ENCODE measurements at places on chromosomes 3 and 15.

DNA sequence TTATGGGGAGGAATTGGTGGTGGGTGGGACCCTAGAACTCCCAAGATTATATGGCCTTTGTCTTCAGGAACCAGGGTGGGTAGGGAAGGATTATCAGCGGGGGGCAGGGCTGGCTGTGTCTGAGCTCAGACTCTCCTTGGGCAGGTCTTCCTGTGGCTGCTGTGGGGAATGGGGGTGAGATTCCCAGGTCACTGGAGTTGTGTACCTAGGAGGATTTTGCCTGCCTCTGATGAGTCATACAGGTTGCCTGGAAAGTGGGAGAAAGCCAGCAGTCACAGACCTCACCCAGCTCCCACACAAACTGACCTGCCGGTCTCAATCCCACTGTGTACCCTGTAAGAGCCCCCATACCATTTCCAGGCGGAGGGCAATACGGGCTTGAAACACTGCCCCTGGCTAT is 209.9 kb upstream of the CNTN3 start:
- no peak for DNase-seq

GRCh38 chr15:85367741-85368140 is 12.7 kb upstream of the AKAP13 start:
- no peak for DNase-seq

DNA sequence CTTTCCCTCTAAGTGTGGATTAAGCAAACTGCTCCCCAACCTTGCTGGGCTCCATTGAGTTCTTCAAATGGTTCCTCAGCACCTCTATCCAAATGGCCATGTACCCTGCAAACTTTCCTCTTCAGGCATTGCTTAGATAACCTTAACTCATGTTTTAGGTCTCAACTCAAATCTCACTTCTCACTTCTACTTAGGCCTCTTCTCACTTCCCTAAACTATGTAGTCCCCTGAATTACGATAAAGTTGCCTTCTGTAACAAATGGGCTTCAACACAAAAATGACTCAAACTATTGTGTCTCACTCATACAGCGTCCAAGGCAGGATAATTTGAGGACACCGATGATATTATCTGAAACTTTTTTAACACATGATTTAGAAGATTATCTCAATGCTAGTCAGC is 62.4 kb upstream of the STAC start:
- DNase-seq = no peak

DNA sequence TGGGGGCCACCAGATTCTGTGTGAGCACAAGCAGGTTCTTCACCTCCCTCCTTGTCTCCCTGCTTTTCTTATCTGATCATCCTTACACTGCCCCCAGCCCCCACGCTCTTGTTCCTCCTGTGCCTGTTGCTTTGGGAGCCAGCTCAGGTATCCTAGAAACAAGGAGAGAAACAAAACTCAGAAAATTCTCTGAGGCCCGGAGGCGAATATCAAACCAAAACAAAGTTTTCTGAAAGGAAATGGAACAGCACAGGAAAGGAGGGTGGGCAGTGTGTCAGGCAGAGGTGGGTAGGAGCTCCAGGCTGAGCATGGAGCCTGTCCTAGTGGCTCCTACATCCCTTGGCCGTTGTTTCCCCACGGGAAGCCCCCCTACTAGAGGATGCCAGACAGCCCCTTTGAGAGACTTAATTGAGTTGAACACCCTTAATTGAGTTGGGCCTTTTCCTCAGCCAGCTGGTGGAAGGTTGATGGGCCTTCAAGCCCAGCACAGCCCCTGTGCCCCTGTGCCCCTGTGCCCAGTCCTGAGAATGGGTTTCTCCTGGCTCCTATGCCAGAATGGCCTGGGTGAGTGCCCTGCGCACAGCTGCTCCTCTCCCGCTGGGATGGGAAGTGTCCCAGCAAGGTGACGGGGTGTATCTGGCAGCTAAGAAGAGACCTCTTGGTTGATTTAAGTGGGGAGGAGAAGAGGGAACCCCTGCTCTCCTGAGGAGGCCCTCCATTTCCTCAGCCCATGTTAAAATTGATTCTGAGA is 22.8 kb upstream of the JMJD7 start:
- DNase-seq = no peak

- DNase-seq = peak; percentile 76
Observed at GRCh38 chr3:64489361-64490044, 198.3 kb downstream of the ADAMTS9 start.

GRCh38 chr15:81199031-81199779 is 2.5 kb downstream of the IL16 start:
- DNase-seq = no peak

- no peak for DNase-seq
Observed at GRCh38 chr3:114356066-114356465, 62.2 kb downstream of the TIGIT start.

GRCh38 chr3:13637311-13637891 is 88.5 kb downstream of the FBLN2 start:
- DNase-seq = no peak

DNA sequence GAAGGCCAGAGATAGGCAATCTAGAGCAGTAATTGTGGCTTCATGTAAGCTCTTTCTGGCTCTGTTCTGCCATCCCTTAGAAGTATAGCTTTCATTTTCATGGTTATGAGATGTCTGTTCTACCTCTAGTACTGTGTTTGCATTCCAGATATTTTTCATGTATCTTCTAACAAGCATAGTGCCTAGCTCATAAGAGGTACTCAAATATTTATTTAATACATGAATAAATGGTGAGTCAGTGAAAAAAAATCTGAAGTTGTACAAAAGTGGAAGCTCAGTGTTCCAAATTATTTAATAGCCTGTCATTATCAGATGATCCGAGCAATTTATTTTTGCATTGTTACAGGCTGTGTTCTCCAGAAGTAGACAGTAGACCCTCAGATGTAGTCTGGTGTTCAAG is 64.3 kb downstream of the OXSM start:
- no peak for DNase-seq

DNA sequence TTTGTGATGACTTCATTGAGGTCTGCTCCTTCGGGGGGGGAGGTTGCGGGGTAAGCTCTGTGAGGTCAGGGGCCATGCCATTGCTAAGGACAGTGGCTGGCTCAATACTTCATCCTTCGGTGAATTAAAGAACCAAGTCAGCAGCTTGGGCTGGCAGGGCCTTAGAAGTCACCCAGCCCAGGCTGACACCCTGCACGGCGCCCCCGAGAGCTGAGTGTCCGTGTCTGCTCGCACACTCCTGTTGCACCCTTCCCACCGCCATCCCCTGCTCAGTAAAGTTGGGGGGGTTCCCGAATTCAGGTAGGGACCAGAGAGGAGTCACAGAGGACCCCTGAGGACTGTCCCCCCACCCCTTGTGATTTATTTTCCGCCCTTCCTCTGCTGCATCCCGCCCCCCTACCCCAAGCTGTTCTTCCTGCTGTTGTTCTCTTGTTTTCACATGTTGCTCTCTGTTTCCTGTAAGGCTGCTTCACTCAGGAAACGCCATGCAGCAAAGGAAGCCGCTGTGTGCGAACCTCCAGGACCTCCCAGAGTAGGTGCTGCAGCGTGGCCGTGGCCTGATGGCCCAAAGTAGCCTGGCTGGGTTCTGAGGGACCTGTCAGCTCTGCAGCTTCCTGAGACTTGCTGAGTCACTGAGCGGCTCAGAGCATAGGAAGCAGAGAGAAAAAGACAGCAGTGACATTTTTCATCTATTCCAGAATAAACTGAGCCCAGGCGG is 14.4 kb downstream of the EFCC1 start:
- peak; percentile 61 for DNase-seq

DNA sequence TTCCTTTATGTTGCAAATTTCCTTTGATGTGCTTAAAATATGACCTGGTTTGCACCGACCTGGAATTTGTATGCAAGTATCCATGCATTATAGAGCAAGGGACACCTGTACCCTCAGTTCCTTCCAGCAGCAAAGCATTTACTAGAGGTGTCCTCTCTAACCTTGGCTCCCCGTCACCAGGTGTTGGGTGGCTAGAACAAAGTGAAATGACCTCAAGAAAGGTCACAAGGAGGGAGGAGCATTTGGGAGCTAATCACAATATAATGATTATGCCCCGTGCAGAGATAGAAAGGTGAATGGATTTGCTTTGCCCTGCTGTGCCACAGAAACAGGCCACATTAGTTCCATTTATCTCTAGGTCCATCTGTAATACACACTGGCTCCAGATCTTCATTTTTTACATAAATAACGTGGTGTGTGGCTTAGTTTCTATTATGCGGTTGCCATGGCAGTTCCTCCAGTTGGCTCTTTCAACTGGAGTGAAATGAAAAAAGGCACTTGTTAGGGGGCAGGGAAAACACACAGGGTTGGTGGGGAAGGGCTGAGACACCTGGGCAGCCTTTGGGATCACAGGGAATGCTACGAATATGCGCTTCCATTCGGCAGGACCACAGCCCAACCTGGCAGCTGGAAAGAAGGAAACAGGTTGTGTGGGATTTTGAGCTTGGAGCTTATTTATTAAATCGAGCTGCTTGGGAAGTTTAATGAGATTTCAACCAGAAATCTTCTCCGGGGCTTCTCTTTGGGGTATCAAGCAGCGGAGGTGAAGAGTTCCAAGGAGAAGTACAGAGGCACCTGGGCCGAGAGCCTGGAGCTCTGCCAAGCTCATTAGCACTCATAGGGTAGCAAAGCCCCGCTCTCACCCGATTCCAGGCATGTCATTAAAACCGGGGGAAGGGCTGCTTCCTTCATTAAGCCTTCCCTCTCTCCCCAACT is 233.5 kb upstream of the ST8SIA2 start:
- DNase-seq = no peak

DNA sequence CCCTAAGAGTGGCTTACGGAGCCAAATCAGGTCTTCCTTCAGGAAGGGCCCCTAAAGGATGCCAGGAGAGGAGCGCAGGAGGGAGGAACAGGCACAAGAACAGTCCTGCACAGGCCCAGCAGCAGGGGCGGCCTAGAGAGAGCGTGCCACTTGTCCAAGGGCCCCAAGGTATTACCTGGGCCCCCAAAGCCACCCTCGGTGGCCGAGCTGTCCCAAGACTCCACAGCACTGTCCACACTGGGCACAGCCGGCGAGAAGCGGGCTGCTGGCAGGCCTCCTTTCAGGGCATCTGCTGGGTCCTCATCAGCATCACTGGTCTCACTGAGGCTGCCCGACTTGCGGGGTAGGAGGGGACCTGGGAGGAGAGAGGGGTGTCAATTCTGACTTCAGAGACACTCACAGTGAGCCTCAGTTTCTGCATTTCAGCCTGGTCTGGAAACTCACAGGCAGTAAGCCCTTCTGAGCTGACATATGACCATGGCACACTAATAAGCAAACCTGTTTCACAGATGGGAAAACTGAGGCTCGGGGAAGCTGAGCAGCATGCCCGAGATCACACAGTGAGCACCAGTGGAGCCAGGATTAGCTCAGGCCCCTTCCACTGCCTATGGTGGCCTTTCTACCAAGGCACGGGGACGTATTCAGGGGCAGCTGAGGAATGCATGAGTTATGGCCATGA is 33.4 kb downstream of the GRIP2 start:
- DNase-seq = no peak

- DNase-seq = no peak
Observed at GRCh38 chr3:34300621-34301020, 502.2 kb downstream of the PDCD6IP start.

GRCh38 chr3:57007521-57008460 is 52.7 kb upstream of the SPATA12 start:
- DNase-seq = peak; percentile 45

GRCh38 chr3:156542101-156543042 is 12.5 kb downstream of the SSR3 start:
- no peak for DNase-seq

GRCh38 chr3:51391566-51392354 is 675 bp downstream of the RBM15B start:
- peak; percentile 63 for DNase-seq

- DNase-seq = peak; percentile 65
Observed at GRCh38 chr3:71441217-71441924, 142.2 kb downstream of the FOXP1 start.

- no peak for DNase-seq
Observed at GRCh38 chr3:41690766-41691563, 270.9 kb downstream of the ULK4 start.

DNA sequence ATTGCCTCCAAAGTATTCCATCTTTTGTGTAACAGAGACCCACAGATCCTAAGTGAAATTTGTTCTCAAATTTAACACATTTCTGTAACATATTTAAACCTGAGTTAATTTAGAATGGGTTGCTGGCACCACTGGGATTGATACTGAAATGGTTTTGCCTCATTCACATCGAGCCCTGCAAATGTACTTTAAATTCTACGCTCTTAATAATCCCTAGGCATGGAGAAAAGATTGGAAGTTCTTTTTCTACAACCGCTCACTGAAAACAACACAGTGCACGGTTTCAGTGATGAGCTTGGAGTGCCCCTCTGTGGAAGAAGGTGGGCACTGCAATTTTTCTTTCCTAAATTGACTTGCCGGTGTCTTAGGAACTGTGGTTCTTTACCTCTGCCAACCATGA is 109.9 kb upstream of the ATP11B start:
- no peak for DNase-seq

GRCh38 chr3:141106842-141107241 is 55.7 kb downstream of the SPSB4 start:
- no peak for DNase-seq

DNA sequence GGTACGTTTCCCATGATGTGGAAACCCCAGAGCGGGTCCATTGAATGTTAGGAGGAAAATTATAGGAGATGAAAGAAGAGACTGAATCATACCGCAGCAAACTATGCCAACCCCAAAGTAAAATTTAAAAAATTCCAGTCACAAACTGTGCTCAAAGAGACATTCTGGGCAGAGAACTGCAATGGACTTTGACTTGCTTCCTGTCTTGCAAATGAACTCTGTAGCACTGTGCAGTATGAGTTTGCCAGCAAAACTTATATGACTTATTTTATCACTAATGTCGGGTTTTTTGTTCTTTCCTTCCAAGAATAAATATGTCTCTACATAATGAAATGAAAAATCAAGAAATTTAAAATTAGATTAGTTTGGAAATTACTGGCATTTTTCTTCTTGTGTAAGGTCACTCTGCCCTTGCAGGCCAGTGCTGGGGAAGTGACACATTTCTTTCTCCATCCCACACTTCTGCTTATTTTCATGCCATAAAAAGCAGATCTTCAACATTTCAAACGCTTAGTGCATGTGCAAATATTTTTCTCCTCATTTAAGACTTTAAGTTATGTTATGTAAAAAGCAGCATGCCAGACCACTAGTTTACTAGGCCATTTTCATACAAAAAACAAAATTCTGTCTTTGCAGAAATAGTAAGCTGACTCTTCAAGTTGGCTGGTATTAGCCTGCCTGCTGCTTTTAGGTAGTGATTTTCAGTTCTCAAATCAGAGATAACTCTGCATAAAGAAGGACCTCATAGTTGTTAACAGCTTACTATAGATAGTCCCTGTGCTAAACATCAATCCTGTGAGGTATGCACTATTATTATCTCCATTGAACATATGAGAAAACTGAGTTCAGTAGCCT is 32.2 kb upstream of the SSR3 start:
- no peak for DNase-seq

DNA sequence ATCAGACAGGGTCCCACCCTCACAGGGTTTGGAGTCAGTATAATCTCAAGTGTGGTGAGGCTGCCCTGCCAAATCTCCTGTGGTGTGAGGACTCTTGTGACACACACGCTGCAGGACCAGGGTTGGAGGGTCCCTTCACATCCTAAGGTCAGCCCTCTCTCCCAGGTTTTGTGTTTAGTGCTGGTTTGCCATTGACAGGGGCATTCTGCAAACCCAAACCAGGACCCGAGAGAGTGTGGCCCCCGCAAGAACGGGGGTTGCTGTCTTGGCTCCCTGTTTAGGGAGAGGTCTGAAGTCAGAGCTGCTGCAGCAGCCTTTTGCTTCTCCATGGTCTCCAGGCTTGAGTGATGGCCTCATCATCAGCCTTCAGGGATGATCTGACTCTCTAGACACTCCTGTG is 14.7 kb downstream of the FAM107A start:
- DNase-seq = no peak

All from lower lobe of right lung (tissue), 2 donors.